ENCODE measurements at places on chromosomes 1 and 21.

DNA sequence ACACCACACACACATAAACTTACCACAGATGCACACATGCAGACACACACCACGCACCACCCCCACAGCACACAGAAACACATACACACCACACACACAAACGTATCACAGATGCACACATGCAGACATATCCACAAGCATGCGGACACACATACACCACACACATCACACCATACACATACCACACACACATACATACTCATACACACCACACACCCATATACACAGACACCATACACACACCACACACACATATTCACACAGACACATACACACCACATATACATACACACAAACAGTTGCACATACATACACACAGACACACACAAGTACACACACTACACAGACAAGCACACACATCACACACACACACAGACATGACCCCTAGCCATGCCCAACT, 37.5 kb upstream of the PDE9A start:
- DNase-seq, result no peak

DNA sequence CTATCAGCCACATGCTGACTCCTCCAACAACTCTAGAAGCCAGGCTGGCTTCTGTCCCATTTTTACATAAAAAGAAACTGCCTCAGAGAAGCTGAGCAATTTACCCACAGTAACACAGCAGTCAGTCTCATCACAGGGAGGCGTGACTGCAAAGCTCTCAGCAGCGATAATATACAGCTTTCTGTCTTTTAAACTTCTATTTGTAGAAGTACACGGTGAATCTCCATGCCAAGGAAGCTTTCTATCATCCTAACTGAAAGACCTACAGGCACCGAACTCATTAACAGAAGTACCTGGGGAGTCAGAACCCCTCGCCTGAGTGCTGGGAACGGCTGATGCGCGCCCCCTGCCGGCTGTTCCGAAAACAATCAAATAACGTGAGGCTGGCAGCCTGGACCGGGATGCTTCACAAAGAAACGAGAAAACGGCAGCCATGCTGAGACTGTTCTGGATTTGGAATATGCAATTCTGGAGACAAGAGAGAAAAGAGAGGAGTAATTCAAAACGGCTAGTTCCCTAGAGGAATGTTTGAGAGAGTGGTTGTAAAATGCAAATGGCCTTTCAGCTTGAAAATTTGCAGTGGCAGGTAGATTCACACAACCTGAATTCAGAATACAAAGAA, 43.5 kb upstream of the RAB4A start:
- no peak for DNase-seq

- DNase-seq, result no peak
These were observed 5.0 kb downstream of the HAPLN2 start for GRCh38 chr1:156623946-156624813.

DNA sequence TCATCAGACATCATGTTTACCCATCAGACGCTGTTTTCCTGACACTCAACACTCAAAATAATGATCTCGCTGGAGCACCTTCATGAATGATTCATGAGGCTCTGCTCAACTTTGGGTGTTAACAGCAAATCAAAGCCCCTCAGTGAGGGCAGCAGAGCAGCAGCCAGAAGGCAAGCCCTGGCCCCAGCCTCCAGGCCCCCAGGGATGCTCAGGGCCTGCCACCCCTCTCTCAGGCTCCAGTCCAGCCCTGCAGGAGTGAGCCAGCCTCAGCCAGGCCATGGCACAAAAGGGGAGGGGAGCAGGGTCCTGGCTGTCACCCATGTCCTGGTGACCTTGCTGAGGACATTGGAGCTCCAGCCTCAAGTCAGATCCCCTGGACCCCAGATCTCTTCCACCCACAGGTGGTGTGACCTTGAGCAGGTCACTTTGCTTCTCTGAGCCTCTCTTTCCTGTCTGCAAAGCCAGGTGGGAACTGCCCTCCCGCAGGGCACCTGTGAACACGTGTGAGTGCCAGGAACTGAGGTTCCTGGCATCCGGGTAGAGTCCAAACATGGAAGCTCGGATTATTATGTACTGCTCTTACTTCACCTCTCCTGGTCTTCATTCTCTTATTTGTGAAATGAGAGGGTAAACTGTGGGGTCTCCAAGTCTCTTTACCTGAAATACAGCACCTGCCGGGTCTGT, 161.6 kb upstream of the VAMP3 start:
- DNase-seq, result no peak

- no peak for DNase-seq
These were observed 22.2 kb downstream of the FAM151A start for GRCh38 chr1:54600947-54601721.

- no peak for DNase-seq
These were observed 1.3 kb downstream of the NPHP4 start for GRCh38 chr1:5990913-5991312.

GRCh38 chr1:204443260-204443619, 31.6 kb upstream of the PPP1R15B start:
- no peak for DNase-seq

GRCh38 chr21:16569679-16570078, 839.9 kb downstream of the USP25 start:
- DNase-seq, result no peak

DNA sequence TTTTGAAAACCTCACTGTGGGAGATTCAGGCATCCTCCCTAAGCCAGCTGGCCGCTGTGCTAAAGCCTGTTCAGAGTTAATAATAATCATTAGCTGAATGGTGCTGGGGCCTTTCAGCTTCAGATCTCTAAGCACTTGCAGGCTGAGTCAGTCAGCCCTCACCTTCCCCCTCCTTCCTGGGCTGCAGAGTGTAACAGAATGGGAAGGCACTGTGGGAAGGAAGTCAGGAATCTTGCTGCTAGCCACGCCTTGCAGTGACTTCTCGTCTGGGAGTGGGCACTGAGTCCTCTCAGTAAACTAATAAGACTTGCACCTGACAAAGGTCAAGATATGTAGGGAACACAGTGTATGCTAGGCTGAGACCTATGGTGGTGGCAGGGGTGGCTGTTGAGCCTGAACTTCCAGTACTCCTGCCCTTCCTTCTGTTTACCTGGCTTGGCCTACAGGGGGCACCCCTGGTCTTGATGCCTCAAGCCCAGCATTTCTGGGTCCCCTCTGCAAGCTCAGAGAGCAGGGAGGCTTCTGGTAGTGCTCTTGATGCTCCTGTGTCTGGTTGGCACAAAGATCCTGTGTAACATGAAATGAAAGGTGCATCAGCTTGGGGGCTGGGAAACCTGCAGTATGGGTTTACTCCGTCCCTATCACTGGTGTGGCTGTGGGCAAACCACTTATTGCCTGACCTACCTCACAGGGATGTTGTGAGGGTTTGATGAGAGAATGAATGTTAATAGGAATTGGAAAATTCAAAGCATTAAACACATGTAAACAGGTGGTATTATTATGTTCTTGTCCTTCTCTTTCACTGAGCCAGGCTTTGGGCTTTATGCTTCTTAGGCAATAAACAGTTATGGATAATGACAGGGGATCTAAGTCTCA, 6.0 kb downstream of the CYB561D1 start:
- DNase-seq, result no peak

DNA sequence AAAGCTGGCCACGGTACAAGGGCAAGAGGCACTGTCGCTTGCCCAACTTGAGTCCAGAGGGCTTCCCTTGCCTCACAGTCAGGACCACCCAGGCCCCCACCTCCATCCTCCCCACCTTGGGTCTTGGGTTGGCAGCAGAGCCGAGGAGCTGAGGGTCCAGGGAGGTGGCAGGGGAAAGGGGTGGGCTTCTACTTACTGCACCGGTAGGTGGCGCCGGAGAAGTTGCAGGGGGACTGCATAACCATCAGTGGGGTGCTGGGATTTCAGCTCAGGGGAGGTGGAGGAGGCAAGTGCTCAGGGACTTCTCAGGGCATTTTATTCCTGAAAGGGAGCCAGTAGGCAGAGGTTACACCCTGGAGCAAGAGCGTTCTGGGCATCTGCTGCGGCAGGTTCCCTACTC, 44.0 kb downstream of the TRIM62 start:
- no peak for DNase-seq

DNA sequence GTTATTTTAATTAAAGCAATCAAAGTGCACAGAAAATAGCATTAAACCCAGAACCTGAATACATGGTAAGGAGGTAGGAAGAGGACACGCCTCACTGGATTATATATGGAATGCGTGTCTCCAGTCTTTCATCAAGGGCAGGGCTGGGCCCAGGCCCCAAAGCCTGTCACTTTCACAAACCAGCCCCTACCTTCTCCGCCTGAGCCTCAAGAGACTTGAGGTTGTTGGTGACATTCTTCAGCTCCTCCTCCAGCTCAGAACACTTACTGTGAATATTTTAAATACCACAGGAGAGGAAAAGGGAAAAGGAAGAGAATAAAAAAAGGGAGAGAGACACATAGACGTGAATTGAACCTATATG, 16.3 kb upstream of the NUP210L start:
- no peak for DNase-seq

- no peak for DNase-seq
These were observed 29.4 kb upstream of the RNPC3 start for GRCh38 chr1:103496014-103496635.

- no peak for DNase-seq
These were observed 36.6 kb downstream of the TMEM50B start for GRCh38 chr21:33443194-33443593.
